ENCODE measurements at places on chromosomes 5 and 9. TPM values are rescaled to one million over a fixed set of nuclear protein-coding genes. Genes with fewer than 3 reads are reported as not detected.

The CDH18 gene
- total RNA-seq: not detected

The SPATA31E1 gene
- not detected for total RNA-seq

The KIF4B gene
- total RNA-seq: 0.10 TPM

The SLC34A3 gene
- not detected for total RNA-seq

The CTXN3 gene
- not detected for total RNA-seq

The ADGRD2 gene
- total RNA-seq: not detected

The DMRT3 gene
- not detected for total RNA-seq

The LCP2 gene
- total RNA-seq: 122 TPM

The AGPAT2 gene
- total RNA-seq: 9.4 TPM

The WDR38 gene
- not detected for total RNA-seq

The LCN1 gene
- not detected for total RNA-seq

The PLPPR1 gene
- not detected for total RNA-seq

The GALT gene
- 44.6 TPM for total RNA-seq

The AK8 gene
- total RNA-seq: not detected

The RETREG1 gene
- total RNA-seq: 19.3 TPM

The OMD gene
- total RNA-seq: not detected

The KIF24 gene
- 4.5 TPM for total RNA-seq

The GARIN3 gene
- total RNA-seq: 3.8 TPM

The PRDM9 gene
- not detected for total RNA-seq

The SV2C gene
- not detected for total RNA-seq

The PCDHA12 gene
- total RNA-seq: not detected

The PAEP gene
- total RNA-seq: not detected

The MAN1B1 gene
- total RNA-seq: 18.9 TPM

The TPPP gene
- 0.10 TPM for total RNA-seq

The ITGA1 gene
- 0.69 TPM for total RNA-seq

The NAIF1 gene
- total RNA-seq: 12.8 TPM

The CDH9 gene
- not detected for total RNA-seq

The CDKN2B gene
- not detected for total RNA-seq

The SUSD3 gene
- total RNA-seq: 68.3 TPM

The PAPPA gene
- total RNA-seq: not detected
